ENCODE measurements at places on chromosomes 7 and 10.

GRCh38 chr7:138879356-138879755 is 81.4 kb upstream of the ATP6V0A4 start:
- DNase-seq = no peak

GRCh38 chr10:95536017-95536416 is 25.2 kb downstream of the SORBS1 start:
- no peak for DNase-seq

DNA sequence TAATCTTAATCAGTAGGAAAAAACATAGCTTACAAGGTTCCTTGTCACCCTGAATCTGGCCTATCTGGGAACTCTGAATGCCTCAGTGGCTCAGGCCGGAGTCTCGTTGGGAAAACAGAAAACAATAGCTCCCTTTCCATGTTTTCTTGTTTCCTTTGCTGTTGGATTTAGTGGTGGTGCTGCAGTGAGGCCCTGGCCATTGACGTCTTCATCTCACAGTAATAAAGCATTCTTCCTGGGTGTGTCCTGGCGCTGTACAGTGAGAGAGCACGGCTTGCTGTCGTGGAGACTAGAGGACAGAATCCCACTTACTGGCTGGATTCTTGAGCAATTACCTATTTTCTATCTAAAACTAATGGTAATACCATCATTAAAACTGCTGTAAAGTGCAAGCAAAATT is 1.3 kb upstream of the SPOCK2 start:
- DNase-seq = no peak

DNA sequence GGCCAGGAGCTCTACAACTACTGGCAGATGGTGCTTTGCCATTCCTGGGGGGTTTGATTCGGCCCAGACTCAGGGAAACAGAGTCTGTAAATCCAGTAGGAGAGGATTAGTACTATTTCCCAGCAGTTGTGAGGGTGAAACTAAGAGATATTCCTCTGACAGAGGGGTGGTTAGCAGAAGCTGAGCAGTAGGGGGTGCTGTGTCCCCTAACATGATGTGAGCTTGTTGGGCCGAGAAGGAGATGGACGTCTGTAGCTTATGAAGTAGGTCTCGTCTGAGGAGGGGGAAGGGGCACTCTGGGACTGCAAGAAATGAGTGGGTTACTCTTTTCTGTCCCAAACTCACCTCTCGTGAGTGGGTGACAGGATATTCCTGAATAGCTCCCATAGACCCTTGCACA is 179.2 kb upstream of the MBL2 start:
- DNase-seq = peak; percentile 56

- DNase-seq = no peak
Observed at GRCh38 chr7:137886746-137887145, 40.0 kb upstream of the DGKI start.

DNA sequence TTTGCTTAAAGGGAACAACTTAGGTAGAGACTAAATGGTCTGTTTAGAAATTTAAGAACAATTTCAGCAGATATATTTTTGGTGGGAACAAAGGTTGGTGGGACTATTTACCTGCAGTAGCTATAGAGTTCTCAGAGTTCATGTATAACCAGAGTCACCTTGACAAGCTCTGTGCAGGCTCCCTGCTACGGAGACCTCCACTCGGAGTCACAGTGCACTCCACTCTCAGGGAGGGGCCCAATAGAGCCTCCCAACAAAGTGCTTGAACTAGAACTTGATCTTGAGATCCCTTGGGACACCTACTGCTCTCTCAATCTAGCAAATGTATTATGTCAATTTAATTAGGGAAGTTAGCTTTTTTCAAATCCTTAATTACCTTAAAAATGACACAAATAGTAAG is 2.3 kb downstream of the MYPN start:
- no peak for DNase-seq

DNA sequence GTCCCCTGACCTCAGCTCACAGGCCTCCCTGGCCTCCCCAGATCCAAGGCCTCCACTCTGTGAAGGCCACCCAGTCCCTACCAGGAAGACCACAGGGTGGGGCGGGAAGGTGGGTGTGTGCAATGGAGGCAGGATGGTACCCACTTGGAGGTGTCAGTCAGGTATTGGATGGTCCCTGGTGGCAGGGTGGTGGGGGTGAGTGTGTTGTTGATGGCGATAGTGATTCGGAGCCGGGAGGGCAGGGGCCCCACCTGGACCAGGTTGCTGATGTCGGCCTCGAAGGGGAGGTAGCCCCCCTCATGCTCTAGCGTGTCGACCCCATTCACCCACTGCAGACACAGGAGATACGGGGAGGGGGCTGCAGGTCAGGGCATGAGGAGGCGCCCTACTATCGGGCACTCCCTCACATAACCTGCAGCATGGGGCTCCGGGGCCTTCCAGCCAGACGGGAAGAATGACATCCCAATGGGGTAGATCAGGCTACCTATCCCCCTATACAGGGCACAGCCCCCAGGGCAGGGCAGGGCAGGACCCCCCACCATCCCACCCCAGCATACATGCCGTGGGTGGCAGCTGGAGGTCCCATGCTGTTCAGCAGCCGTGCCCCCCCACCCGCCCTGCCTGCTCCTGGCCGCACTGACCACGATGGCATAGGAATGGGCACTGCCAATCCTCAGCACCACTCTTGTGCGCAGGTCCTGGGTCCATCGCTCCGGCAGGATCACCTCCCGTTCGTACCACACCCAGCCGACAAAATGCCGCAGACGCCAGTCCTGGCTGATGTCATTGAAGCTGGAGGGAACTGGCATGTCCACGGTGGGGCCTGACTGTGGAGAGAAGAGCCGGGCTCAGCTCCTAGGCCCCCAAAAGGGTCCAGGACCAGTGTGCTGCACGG is 2.2 kb downstream of the GUSB start:
- DNase-seq = peak; percentile 10

GRCh38 chr7:129604713-129605437 is 6.6 kb upstream of the NRF1 start:
- no peak for DNase-seq

- no peak for DNase-seq
Observed at GRCh38 chr10:63722537-63722936, 201.3 kb downstream of the REEP3 start.

GRCh38 chr7:150365673-150366398 is 2.8 kb upstream of the REPIN1 start:
- no peak for DNase-seq
